ENCODE measurements at places on chromosomes 4 and X.

- no peak for DNase-seq
Measured at GRCh38 chr4:166315721-166316467, 442.9 kb downstream of the TLL1 start.

GRCh38 chrX:10483191-10483831 lies 137.1 kb downstream of the MID1 start:
- DNase-seq, result no peak

DNA sequence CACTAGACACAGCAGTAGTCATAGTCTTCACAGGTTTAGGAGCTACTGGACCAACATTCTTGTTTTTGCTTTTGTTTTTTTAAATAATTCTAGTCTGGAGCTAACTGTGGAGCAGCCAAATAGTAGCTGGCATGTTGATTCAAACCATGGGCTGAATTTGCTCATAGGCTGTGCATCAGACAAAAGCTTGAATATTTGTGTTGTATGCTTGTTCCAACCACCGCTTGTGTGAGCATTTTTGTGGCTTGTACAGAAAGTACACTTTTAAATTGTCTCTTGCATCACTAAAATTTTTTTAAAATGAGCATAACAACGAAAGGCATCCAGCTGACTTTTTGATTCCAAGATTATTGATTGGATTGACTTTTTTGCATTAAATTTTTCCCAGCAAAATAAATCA lies 39.6 kb downstream of the CCNI start:
- DNase-seq, result no peak

- DNase-seq, result no peak
Measured at GRCh38 chr4:7156328-7156727, 36.0 kb upstream of the SORCS2 start.

DNA sequence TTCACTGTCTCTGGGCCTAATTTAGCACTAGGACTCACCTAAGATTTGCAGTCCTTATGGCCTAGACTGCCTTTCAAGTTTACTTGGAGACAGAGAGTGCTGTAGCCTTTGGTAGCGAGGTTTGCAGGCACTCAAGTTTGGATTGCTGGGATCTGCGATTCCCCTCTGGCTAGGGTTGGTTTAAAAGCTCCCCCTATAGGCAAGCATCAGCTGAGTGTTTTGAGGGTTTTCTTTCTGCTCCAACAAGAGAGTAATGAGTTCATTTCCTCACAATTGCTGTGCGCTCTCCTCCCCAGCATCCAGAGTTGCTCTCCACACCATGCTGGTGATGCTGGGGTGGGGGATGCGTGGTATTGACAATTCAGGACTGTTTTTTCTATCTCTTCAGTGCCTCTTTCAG lies 206.9 kb downstream of the GLUD2 start:
- no peak for DNase-seq

- DNase-seq, result no peak
Measured at GRCh38 chrX:154714925-154715324, 36.0 kb downstream of the GAB3 start.

DNA sequence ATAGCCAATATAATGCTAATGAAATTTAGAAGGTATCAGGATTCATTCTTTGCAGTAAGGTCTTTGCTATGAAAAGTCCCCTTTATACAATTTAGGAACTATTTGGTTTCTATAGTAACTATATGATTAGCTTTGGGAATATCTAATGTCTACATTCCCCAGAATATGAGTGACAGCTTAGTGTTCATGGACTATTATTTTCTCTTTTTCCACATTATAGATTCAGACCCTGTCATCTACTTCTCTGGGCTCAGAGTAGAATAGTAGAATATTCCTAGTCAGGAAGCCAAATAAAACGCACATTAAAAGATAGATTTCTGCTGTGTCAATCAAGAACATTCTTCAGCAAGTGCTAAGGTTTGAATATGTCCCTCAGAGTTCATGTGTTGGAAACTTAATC lies 26.1 kb upstream of the SULT1B1 start:
- no peak for DNase-seq

DNA sequence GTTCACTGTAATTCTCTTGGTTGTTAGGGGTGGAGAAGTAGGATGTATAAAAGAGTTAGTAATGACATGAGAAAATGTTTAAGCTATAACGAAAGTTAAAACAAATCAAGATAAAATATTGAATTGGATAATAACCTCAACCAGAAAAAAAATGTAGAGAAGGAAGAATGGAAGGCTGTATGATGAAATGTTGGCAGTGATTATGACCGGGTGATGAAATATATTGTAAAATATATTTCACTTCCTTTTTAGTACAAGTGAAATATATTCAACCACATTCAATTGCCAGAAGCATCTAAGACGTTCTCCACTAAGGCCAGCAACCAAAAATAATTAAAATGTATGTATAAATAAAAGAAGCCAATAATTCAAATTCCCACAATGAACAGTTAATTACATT lies 309.3 kb upstream of the FGF13 start:
- no peak for DNase-seq

DNA sequence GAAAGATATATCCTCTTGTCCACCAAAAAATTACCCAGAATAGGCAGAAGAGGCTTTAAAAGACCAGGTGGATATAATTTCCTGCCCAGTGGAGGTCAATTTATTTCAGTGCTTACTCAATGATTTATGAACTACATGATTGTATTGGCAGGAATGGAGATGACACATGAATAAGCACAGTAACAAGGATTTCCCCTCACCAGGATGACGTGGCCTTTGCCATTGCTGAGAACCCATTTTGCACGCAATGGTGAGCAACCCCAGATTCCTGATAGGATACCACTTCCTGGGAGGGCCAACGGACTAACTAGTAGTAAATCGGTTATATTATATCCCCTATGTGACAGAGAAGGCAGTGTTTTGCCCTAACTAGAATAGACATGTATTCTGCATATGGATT lies 11.6 kb upstream of the TTC29 start:
- no peak for DNase-seq

- DNase-seq, result no peak
Measured at GRCh38 chr4:102525504-102525903, 24.3 kb downstream of the NFKB1 start.

DNA sequence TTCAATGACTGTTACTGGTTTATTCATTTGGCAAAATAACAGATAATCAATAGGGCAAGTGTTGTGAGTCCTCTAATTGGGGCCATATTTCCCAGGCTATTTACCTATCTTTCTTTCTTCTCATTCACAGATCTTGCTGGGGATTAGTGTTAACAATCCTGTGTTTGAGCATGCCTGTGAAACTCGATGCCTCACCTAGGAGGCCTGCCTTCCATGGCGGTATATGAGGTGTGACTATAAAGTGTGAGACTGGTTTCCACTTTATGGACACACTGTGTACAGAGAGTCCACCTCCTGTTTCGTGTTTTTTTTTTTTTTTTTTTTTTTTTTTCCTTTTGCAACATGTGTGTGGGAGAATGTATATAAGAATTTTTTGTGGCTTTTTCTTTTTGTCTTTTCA lies 199.3 kb downstream of the BMPR1B start:
- no peak for DNase-seq

DNA sequence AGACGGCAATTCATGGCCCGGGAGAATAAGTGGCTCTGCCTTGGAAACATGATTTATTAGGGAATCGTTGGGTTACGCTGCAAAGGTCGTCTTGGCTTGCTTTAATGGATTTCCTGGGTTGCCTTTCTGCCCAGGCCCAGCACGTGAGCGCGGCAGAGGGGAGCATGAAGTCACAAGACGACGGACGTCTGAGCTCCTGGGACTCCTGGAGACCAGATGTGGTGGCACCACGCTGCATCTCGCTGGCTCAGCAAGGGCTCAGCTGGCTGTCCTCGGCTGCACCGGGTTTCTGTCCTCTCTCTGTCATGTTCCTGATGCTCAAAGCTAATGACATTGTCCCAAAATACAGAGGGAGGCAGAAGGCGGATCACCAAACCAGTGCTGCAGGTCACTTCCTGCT lies 61.2 kb downstream of the C4orf50 start:
- no peak for DNase-seq

DNA sequence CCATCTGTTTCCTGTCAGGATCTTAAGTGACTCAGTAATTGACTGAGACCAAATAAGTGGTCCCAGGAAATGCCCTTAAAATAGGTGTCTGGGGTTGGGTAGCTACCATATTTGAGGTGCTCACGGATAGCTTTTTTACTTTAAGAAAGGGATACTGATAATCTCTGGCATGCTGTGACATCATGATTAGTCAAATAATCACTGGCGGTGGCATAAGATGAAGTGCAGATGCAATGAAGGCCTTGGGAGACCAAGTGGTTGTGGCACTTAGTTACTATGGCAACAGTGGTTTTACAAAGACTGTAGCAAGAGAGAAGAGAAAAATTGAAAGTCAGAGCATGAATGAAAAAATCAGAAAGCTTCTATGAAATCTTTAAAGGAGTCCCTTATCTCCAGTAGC lies 114.5 kb upstream of the SLIT2 start:
- DNase-seq, result no peak

- DNase-seq, result no peak
Measured at GRCh38 chr4:130632731-130633604, 1537.0 kb downstream of the C4orf33 start.

DNA sequence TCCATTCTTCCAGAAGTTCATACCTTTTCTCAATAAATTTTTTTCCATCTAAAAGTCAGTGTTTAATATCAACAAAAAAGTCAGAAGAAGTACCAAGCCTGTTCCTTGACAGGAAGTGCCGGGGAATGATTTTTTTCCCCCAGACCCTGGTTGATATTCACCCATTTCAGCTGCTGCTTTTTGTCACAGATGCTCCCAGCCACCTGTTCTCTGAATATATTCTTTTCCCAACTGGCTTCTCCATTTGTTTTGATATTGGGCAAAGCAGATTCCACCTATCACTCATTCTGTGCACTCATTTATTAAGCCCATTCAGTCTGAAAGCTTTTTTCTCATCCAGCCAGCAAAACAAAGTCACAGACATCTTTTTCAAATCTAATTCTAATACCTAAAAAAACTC lies 139.9 kb downstream of the FRMPD4 start:
- DNase-seq, result no peak

DNA sequence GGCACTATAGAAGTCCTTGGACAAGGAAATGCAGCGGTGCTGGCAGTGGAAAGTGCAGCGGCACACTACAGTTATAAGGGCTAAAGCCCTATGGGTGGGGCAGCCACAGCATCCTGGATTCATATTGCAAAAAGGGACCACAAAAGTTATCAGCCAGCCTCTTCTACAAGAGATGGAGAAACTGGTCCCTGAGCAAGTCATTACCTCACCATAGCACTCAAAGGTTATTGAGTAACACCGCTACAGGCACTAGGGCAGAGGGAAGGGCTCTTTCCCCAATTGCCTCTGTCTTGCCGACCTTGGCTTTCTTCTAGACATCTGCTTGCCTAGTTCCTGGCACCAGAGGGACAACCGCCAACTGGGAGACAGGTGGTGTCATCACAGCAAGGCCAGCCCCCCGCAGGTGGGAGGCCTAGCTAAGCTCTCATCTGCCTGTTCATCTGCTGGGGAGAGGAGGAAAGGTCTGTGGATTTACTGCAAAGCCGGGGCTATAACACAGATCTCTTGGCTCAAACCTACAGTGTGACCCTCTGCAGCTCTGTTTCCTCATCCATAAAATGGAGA lies 600.0 kb downstream of the BCOR start:
- no peak for DNase-seq

GRCh38 chrX:118726887-118727685 lies at the start of gene IL13RA1:
IL13RA1 (plus strand) TSS chrX:118727606; CDS start chrX:118727639, 33 bp downstream.
- DNase-seq, result no peak

DNA sequence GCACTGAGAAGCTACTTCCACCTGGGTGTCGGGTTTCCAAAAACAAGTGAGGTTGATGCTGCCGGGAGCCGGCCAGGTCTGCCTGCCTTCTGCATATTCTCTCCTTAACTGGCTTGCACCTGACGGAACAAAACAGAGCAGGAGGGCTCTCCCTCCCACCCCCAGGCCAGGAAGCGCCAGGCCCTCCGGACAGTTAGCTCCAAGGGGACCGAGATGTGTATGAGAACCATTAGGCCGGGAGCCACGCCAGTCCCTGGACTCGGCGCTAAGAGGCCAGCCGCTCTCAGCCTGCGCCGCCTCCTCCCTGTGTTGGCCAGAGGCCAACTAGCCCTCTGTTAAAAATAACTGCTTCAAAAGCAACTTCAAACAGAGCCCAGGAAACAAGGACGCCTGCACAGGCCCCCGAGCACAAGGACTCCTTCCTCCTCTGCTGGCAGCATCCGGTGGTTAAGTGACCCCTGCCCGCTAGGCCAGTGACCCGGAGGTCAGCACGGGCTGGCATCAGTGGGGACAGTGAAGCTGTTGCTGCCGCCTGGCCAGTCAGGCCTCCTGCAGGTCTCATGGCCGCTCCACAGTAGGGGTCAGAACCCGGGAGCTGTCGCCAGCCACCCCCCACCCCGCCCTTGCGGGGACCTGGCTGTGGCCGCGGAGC lies 107.9 kb downstream of the ABLIM2 start:
- no peak for DNase-seq

- DNase-seq, result no peak
Measured at GRCh38 chr4:168528131-168528949, 31.5 kb downstream of the PALLD start.

GRCh38 chr4:3118312-3118711 lies 43.8 kb downstream of the HTT start:
- no peak for DNase-seq

GRCh38 chrX:68177542-68177941 lies 255.8 kb downstream of the OPHN1 start:
- no peak for DNase-seq

- no peak for DNase-seq
Measured at GRCh38 chrX:36019125-36019524, 99.6 kb downstream of the CFAP47 start.

DNA sequence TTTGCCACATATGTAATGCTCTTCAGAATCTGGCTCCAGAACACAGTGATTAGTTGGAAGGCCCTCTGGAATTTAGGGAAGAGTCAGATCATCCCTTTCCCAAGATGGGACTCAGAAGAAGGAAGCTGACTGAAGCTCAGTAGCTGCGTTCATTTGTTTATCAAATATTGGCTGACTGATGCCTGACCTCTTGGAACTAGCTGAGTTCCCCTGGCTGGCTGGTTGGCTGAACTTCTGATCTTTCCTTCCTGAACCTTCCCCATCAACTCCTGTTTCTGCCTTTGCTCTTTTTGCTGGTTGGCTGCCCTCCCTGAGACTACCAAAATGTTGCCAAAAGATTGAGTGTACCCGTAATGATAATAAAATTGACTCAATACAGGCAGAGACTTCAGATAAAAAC lies 866.5 kb upstream of the INTU start:
- DNase-seq, result no peak

GRCh38 chr4:5992828-5993321 lies 25.4 kb downstream of the C4orf50 start:
- no peak for DNase-seq

DNA sequence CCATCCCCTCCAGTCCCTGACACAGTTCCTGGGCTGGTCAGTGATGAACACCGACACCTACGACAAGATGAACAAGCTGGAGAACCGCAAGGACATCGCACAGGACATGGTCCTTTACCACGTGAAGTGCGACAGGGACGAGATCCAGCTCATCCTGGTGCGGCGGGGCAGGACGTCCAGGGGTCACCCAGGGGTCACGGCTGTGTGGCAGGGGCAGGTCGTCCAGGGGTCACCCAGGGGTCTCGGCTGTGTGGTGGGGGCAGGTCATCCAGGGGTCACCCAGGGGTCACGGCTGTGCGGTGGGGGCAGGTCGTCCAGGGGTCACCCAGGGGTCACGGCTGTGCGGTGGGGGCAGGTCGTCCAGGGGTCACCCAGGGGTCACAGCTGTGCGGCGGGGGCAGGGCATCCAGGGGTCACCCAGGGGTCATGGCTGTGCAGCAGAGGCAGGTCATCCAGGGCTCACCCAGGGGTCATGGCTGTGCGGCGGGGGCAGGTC lies 16.7 kb downstream of the ATP5ME start:
- DNase-seq, result no peak

Data from stimulated activated CD4-positive, alpha-beta T cell treated with anti-CD3 and anti-CD28 coated beads, TNF-alpha, amount 100 ng/mL, for 1 hour (primary cell).